NCI-H524 treated with DMSO at 0.1 percent for 48 hours (cell line): ENCODE measurements at places on chromosomes 3 and 15.

DNA sequence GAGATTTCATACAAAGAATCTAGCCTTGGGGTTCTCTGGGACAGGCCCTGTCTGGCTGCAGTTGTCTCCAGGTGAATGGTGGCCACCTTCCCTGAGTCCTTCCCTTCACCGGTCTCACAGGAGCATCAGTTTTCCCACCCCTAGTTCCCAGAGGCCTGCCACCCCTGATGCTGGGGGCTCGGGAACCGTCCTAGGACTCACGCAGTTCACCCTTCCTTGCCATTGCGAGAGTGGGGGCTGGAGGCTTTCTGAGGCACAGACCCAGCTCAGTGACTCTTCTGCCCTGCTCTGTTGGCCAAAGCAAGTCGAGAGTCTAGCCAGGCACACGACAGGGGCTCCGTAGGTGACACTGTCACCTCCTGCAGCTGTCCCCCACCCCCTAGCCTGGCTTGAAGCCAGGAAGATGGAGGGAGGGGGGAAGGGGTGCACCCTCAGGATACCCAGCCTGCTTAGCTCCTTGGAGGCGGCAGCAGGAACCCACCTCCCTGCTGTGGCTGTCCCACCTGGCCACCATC lies 130.3 kb downstream of the NUP210 start:
- no peak for DNase-seq

GRCh38 chr3:71092665-71093064 lies 490.9 kb downstream of the FOXP1 start:
- no peak for DNase-seq

DNA sequence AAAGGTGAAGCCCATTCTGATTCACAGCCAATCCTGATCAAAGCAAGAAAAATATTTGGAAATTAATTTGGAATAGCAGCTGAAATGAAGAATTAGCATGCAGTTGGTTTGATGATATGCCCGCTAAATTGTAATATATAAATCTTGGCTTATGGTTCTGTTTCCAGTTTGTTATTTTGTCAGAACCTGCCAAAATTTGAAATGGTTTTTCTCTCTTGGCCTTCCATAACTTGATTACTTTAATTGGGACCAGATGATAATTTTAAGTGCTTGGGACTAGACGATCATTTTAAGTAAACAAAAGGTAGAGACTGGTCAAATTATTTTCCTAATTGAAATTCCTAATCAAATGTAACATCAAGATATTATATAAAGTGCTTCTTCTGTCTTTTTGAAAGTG lies 842.4 kb downstream of the TBL1XR1 start:
- DNase-seq = no peak

GRCh38 chr15:48001393-48002039 lies 119.3 kb upstream of the SLC24A5 start:
- no peak for DNase-seq

DNA sequence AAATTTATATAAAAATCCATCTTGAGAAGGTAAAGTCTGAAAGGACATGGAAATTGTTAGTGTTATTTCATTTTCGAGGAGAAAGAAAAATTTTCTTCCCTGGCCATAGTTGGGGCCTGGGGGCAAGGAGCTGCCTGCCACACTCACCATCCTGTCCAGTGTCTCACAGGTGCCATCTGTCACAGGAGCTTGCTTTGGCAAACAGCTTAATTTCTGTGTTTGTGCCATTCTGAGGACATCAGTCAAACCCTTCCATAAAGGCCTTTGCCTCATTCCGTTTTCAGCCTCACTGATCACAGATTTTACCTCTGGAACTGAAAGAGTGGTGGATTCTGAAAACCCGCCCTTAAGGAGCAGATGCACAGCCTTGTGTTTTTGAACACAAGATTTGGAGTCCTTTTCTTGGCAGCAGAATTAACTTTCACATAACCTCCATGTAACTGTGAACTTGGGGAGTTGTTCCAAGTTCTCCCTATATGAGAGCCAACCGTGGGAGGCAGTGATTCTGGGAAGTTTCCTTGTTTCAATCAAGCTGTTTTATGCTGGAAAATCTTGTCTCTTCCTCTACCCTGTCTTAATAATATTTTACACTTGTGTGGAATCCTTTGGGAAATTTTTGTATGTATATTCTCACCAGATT lies 254.7 kb downstream of the CACNA2D3 start:
- no peak for DNase-seq

DNA sequence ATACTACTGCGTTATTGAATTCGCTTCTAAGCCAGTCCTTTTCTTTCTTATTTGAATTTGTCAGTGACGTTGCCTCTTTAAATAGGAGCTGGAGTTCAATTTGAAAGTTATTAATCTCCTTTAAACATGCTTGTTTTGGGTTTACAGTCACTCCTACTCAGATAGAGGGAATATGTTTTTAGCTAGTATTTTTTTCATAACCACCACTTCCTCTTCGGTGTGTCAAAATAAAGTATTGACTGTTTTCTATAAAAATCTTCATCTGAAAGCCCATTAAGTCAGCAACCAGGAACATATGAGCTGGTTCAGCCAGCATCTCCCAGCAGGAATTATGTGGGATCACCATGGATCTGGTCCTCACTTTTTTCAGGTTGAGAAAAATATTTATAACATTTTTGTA lies 772.9 kb downstream of the DIPK2A start:
- no peak for DNase-seq

DNA sequence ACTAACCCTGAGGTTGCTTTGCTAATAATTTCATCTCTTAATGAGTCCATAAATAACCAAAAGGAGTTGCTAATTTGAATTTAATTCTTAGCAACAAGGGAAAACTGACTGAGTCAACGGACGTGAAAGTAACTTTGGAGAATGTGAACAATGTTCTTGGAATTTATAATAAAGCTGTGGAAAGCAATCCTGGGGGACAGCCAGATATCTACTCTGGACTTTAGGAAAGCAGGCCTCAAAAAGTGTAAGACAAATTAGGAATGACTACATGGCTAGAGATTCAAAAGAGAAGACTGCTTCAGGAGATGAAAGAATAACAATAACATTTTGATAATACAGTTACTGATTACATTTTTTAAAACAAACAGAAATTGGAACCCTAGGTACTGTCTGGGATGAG lies 318.4 kb upstream of the COL8A1 start:
- DNase-seq = no peak

- no peak for DNase-seq
Measured at GRCh38 chr15:100623301-100623700, 20.9 kb downstream of the ASB7 start.

DNA sequence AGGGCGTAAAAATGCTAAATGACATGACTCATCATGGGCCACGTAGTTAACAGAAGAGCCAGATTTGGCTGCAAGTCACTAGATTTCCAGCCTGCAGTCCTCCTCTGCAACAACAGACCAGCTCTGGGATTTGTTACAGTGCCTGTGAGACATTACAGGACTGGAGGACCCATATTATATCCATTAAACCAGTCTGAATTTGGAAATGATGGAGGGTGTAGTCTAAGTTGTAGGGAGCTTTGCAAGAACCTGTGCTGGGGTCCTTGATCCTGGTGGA lies 10.8 kb downstream of the ZNF774 start:
- no peak for DNase-seq

GRCh38 chr15:59303633-59304032 lies 69.0 kb downstream of the MYO1E start:
- no peak for DNase-seq

DNA sequence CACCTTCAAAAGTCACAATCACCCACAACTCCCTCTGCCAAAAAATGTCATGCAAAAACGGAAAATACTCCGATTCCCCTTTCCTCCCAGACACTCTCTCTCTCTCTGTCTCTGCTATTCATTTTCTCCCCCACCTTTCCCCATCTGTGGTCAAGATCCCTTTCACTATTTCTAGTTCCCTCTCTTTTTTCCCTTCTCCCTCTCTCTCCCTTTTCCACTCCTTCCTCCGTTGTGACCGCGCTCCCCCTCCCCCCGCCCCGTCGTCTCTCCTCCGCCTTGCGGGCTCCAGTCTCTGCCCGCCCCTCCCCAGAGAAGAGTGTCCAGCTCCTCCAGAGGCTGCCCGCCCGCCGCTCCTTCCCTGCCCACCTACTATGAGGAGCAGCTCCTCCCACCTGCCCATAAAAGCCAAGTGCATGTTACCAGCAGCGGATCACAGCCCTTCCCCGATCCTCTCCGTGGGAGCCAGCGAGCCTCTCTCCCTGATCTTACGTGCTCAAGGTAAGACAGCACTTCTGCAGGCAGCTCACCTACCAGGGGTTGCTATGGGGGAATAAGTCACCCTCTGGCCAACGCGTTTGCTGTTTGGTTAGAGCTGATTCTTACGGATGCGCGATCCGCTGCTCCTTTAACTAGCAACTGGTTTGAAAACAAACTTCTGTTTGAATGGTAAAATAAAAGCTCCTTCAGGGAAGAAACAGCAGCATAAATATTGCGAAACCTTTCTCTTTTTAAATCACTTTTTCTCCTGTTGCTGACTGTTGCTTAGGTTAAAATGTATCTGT lies at the start of gene COL8A1:
Gene COL8A1, plus strand, starts transcription at position 428 of the 782 bp plus-strand sequence. CDS start 152,089 bp downstream, outside the sequence.
- DNase-seq = peak; percentile 27

GRCh38 chr3:42914771-42915515 lies 9.0 kb downstream of the ZNF662 start:
- no peak for DNase-seq

DNA sequence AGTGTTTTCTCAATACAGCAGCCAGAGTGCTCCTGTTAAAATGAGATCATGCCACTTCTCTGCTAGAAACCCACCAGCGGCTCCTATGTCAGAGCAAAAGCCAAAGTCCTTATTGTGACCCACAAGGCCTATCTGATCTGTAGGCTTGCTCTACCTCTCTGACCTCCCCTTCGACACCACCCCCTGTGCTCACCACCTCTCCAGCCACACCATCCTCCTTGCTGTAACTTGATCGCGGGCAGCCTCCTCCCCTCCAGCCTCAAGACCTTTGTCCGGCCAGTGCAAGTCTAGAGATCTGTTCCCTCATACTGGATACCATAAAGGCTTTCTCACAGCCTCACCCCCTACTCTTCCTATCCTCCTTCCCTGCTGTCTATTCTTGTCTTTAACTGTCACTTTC lies 1.9 kb upstream of the IGDCC4 start:
- no peak for DNase-seq

DNA sequence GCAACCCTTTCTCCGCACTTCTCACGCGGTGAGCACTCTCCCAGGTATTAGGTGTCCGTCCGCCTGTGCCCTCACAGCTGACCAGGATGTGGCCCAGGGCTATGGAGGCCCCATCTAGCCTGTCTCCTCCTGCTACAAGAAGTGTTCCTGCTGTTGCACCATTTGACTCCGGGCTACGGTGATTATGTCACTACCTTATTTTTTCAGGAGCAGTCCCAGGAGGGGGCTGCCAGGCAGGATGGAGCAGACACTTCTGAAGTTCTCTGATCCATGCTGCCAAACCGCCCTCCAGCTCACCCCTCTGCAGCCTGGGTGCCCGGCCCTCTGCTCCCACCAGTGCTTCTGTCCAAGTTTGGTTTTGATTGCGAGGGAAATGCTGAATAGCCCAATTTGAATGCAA lies 36.9 kb downstream of the ZXDC start:
- no peak for DNase-seq

- no peak for DNase-seq
Measured at GRCh38 chr3:204102-204501, 7.5 kb downstream of the CHL1 start.

DNA sequence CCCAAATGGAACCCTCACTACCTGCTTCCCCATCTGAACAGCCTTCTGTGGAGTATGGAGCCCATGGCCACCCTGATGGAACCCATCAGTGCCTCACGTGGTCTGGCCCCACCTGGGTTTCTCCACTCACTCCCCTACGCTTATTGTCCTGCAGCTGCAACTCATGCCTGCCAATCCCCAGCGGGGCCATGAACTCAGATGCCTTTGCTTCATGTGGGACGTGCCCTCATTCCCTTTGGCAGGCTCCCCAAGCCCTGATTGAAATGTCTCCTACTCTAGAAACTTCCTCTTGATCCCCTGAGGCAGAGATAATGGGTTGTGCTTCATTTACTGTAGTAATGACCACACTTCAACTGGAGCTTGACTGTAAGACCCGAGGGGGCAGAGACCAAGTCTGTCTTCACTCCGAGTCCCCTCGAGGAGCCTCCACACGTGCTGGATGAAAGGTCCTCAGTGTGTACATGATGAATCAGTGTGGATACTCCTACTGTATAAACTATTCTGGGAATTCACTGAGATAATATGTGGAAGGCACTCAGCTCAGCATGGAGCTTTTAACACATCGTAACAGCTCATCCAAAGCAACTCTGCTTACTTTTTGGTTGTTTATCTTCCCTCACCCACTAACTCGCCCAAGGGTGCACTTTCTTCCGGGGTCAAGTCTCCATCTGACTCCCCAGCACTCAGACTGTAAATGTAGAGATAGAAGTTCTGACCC lies 232.8 kb upstream of the BHLHE40 start:
- DNase-seq = no peak

- no peak for DNase-seq
Measured at GRCh38 chr3:119085070-119085439, 50.4 kb upstream of the IGSF11 start.

DNA sequence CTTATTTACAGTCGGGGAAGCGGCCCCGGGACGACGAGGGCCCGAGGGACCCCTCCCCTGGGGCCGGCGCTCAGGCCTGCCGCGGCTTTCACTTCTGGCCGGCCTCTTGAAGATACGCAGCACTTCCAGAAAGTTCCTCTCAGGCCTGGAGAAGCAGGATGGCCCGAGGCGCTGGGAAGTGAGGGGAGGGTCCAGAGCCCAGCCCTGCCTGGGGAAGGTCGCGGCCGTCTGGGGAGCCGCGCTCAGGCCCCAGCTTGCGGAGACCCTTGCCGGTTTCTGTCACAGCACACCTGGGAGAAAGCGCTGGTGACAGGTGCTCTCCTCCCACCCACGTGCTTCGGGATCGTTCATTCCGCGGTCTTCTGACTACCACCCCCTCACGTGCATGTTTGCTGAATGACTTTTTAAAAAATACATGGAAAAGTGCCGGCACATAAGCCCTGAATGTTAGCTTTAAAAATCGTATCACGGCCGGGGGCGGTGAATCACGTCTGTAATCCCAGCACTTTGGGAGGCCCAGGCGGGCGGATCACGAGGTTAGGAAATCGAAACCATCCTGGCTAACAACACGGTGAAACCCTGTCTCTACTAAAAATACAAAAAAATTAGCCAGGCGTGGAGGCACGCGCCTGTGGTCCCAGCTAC lies 727 bp upstream of the TM2D3 start:
- DNase-seq = no peak

DNA sequence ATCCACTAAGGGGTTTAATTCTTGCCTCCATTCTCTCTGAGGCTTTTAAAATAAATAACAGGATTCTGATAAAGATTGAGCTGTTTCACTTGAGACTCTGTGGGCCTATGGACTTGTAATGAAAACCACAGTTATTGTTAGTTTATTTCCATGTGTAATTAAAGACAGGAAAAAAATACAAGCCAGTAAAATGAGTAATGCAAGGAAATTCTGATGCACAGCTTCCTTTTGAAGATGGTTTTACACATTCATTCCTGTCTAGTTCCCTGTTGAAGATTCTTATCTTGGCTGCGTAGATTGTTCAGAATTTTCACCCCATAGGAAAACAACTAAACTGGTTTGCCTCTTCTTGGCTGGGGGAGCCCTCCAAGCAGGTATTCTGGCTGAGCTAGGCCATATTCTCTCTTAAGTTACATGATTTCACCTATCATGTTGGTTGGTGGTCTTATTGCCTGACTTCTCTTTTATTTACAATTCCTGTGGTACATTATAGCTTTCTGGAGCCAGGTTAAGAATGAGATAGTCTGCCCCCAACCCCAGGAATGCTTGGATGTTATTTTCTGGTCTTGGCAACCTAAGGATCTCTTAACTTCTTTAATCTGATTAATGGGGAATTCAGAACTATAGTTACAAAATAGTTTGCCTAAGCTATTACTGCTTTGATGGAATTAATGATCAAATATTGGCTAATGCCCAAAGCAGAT lies 67.6 kb downstream of the MITF start:
- no peak for DNase-seq

GRCh38 chr3:77825001-77825827 lies 785.3 kb downstream of the ROBO2 start:
- no peak for DNase-seq

- DNase-seq = no peak
Measured at GRCh38 chr15:65926899-65927298, 57.6 kb downstream of the RAB11A start.
